Frontal cortex (tissue), 4 donors: ENCODE measurements at places on chromosomes 4 and X.

GRCh38 chr4:92237559-92237958, 66.2 kb upstream of the GRID2 start:
- no peak for DNase-seq

- DNase-seq: no peak
These were observed 5.3 kb downstream of the KIT start for GRCh38 chr4:54662901-54663585.

DNA sequence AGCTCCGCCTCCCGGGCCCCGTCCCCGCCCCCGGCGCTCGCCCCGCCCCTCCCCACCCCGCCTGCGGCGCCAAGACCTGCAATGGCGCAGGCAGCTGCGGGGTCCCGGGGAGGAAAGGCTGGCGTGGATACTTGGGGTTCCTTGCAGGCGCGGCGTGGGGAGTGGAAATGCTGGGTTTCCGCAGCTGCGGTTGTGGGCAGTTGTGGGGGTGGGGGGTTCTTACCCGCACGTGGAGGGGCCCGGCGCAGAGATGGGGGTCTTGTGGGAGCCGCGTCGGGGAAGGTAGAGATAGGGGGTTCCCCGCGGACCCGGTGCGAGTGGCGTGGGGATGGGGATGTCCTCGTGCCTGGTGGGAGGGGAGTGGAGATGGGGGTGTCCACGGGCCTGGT, 680 bp upstream of the ASMTL start:
- no peak for DNase-seq

- DNase-seq: no peak
These were observed 86.7 kb downstream of the AKAP4 start for GRCh38 chrX:50114113-50114512.

- DNase-seq: no peak
These were observed 1425.5 kb downstream of the PCDH18 start for GRCh38 chr4:136106753-136107152.

DNA sequence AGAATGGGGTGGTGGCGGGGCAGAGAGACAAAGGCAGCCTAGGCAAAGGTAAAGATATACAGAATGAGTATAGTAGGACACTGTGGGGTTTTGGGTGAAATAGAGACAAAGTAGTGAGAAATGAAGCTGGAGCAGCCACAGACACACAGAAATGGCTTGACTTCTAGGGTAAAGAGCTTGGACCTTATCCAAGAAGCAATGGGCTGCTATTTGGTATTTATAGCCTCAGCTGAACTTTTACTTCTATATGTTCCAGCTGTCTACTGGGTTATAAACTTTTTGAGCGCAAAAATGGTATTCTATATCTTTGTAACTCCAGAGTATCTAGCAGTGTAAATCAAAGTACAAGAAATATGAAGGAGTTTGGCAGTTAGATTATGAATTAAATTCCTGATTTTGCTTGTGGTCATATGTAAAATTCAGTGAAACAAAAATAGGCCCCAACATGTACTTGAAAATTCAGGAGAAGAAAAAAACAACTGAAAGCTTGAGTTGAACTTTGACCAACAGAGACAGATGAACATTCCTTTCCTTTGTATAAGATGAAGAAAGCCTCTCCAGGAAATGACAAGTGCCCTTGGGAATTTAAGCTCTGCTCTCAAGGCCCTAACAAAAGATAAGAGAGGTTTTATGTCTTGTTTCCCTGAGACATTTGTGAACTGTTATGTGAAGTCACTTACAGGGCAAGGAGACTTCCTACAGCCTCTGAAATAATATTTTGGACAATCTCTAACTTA, 354.1 kb downstream of the CHIC1 start:
- no peak for DNase-seq

- no peak for DNase-seq
These were observed 6.6 kb downstream of the PAK3 start for GRCh38 chrX:111102636-111103035.

GRCh38 chrX:129678614-129679195, 23.9 kb upstream of the APLN start:
- DNase-seq: no peak

- no peak for DNase-seq
These were observed 29.5 kb upstream of the C4orf54 start for GRCh38 chr4:99687120-99687519.
